ENCODE measurements at places on chromosomes 6 and 20.

GRCh38 chr6:137727216-137727765 lies 139.8 kb upstream of the TNFAIP3 start:
- no peak for DNase-seq

- DNase-seq, result peak; percentile 52
Measured at GRCh38 chr20:9068841-9069663, at the start of gene PLCB4. TSS of gene PLCB4 (plus strand) at chr20:9069087. CDS start at chr20:9307815, 238,728 bp downstream.

- DNase-seq, result no peak
Measured at GRCh38 chr20:37220731-37221130, 40.9 kb downstream of the GHRH start.

GRCh38 chr20:59064214-59064722 lies 21.7 kb upstream of the PRELID3B start:
- DNase-seq, result no peak

GRCh38 chr6:169188475-169188874 lies 65.2 kb downstream of the THBS2 start:
- DNase-seq, result no peak

DNA sequence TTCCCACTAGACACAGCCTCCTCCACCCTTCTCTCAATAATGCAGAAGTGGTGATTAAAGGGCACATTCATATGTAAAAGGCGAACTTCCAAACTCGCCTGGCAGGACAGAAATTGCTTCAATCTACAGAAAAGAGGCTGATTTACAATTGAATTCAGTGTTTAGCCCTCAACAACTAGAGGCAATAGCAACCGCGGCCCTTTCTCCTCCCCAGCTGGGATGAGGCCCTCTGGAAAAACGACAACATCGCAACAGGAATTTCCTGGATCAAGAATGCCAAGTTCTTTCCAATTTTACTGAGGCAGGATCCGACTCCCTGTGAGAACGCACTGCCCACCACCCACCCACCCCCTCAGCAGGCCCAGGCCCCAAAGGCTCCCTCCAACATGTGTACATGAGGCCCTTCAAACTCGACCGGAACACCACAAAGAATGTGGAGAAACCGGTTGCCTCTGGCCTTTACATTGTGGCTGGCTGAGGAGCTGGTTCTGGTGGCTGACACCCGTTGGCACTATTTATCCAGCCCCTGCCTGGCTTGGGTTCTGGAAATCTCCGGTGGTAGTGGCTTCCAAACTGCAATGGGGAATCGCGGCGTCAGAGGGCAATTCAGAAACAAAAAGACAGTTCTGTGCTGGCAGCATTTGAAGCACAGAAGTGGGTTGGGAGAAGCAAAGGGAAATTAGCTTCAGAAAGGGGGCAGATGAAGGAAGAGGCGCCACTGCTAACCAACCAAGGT lies 36.8 kb downstream of the ZMYND8 start:
- DNase-seq, result peak; percentile 36

DNA sequence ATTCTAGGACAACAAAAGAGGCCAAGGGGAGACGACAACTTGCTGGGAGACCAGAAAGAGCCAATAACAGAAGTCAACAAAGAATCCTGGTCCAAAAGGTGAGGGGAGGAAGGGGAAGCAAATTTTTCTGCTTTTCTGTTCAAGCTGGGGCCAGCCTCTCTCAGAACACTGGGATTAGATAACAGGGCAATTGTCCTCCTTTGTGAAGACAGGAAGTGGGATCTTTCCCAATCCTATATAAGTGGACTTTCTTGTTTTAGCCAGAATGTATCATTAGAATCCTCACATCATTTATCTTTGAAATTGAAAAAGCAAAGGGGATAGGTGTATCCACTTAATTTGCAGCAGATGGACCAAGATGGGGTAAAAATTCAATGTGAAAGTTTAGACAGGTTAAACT lies 101.2 kb upstream of the COL21A1 start:
- DNase-seq, result no peak

GRCh38 chr6:39209360-39209811 lies 19.9 kb downstream of the KCNK5 start:
- no peak for DNase-seq

DNA sequence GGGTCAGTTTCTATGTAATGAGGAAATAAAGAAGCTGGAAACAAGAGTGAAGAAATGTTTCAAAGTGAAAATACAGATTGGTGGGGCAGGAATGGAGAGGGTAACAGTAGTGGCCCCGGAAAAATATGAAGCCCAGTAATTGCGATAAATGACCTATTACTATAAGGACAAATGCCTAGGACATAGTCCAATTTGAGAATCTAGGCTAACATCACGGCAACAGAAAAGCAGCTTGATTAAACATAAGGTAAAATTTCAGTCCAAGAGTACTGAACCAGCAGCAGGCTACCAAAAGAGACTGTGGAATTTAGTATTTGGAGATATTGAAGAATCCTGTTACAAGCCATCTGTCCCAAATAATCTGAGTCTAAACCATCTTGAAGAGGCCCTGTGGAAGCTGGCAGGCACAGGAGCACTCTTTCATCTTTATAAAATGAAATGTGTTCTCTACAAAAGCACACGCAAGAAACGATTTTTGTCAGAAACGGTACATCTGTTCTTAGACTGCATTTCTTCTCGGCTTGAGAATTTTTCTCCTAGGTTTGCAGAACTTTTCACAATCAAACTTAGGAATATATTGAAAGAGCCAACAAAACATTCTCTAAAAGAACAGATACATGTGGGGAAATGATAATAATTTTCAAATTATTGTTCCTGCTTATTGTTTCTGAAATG lies 49.3 kb downstream of the ELOVL5 start:
- DNase-seq, result no peak

DNA sequence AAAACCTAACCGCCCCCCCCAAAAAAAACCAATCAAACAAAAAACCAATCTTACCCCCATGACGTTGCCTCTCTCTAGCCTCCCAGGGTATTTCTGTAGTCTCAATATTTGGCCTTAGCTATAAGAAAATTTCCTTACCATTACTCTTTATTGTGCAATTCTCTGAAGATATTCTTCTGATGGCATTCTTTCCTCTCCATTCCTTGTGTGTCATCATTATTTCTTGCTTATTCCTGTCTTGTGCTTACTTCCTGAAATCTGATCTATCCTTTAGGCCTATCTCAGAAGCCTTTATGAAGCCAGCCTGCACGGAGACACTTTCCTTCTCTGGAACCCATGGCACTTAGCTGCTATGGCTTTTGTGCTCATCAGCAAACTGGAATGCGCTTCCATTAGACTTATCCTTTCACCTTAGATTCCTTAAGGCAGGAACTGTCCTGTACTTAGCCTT lies 65.9 kb upstream of the DDR1 start:
- no peak for DNase-seq

GRCh38 chr6:111737065-111737521 lies 131.4 kb upstream of the TRAF3IP2 start:
- DNase-seq, result no peak

GRCh38 chr20:18188434-18188833 lies 50.8 kb downstream of the KAT14 start:
- no peak for DNase-seq

DNA sequence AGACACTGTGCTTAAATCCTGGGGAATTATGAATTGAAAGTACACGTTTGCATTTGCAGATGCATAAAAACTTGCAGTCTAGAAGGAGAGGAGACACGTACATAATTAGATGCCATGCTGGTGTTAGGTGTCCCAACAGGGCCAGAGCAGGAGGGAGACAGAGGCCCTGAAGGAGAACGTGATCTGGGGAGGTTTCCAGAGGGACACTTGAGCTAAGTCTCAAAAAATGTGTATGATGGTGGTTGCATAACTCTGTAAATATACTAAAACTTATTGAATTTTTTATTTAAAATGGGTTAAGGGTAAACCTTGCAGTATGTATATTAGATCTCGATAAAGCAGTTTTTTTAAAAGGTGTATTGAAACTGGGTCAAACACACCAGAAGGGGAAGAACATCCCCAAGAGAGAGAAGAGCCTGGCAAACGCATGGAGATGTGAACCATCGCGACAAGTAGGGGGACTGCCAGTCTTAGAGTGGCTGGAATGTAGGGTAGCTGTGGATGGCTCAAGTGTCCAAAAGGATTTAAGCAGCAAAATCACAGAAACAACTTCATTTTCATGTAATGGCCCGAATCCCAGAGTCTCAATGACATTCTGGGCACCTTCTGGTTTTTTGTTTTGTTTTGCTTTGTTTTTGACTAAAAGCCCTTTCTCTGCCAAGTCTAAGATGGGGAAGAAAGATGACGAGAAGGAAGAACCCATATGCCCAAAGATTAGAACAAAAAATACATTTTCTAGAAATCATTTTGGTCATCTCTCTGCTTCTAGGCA lies 15.3 kb downstream of the TRAF3IP2 start:
- DNase-seq, result no peak

DNA sequence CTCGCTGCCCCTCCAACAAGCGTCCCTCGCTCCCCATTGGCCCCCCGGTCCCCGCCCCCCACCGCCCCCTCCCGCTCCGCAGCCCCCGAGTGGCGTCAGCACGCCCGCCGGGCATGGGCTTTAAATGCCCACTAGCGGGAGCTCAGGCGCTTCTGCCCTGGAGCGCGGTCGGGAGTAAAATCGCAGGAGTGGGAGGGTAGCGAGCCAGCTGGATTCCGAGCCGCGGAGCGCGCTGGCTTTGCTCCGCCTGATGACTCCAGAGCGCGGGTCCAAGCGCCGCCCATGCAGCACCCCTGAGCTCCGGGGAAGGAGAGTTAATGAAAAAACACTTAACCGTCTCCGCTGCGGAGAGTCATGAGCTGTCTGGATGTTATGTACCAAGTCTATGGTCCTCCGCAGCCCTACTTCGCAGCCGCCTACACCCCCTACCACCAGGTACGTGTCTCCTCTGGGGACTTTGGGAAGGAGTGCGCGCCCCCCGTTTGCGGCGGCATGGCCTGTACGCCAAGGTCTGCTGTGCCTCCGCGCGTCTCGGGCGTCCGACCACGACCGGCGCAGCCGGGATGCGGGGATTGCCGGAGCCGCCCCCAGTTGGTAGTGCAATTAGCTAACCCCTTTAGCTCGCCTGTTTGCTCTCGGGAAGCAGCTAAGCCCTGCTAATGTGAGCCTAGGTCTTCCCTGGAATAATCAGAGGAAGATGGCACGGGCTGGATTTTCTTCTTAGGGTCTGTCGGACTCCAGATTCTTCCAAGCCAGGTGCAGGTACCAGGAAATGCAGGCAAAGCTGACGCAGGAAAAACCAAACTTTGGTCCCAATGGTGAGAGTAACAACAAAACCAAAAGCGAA lies at the start of gene VGLL2:
Gene VGLL2 (plus strand): TSS at position 149 of the 847 bp plus-strand sequence. CDS start 206 bp downstream, at position 355.
- DNase-seq, result peak; percentile 27

- no peak for DNase-seq
Measured at GRCh38 chr20:19890445-19891051, 126.6 kb upstream of the NAA20 start.
